ENCODE measurements at places on chromosomes 6 and 20.

GRCh38 chr20:32432277-32432676 is 74.1 kb downstream of the ASXL1 start:
- DNase-seq = no peak

DNA sequence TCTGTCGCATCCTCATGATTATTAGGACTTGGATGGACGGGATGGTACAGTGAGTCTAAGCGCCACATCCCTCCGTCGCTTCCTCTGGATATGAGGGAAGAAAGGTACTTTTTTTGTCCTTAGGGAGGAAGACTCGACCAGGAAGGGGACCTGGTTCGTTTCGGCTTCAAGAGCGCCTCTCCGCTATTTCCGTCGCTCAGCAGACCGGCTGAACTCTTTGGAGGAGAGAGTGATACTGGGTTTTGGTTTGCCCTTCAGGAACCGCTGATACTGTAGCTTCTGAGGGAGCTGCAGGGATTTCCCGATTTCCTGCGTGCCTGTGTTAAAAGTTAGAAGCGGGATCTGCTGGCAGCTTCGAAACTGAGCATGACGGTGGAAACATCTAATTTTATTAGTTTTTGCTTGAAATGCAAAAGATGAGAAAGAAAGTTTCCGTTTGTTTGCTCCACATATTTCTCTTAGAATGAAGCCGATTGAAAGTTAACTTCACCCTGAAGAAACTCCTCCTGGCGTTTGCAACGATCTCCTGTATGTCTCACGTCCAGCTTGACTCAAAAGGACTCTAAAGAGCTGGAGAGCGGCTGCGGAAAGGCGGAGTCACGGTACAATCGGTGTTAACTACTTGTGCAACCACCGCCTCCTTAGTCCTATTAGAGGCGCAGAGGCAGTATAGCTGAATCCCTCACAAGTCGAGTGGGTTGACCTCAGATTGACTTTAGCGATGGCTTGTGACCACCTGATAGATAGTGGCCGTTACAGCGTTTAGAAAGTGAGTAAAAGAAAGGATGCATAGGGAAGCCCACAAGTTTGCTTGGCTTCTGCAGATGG is 129.4 kb downstream of the TRIM27 start:
- no peak for DNase-seq

- no peak for DNase-seq
Measured at GRCh38 chr20:6212903-6213302, 90.1 kb upstream of the FERMT1 start.

DNA sequence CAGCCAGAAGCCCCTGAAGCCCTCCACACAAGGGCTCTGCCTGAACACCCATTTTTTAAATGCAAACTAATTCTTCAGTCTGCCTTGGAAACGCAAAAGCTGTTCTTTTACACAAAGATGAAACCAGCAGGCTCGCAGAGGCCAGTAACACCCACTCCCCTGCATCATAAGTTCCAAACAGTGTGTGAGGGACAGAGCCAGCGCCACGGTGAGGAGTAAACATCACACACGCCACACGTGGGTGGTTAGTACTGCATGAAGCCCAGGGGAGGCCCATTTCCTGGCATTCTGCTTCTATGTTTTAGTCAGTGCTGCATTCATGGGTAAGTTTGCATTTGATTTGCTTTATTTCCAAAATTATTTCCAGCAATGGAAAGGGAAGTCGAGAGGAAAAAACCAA is 217.7 kb upstream of the RIN2 start:
- no peak for DNase-seq

DNA sequence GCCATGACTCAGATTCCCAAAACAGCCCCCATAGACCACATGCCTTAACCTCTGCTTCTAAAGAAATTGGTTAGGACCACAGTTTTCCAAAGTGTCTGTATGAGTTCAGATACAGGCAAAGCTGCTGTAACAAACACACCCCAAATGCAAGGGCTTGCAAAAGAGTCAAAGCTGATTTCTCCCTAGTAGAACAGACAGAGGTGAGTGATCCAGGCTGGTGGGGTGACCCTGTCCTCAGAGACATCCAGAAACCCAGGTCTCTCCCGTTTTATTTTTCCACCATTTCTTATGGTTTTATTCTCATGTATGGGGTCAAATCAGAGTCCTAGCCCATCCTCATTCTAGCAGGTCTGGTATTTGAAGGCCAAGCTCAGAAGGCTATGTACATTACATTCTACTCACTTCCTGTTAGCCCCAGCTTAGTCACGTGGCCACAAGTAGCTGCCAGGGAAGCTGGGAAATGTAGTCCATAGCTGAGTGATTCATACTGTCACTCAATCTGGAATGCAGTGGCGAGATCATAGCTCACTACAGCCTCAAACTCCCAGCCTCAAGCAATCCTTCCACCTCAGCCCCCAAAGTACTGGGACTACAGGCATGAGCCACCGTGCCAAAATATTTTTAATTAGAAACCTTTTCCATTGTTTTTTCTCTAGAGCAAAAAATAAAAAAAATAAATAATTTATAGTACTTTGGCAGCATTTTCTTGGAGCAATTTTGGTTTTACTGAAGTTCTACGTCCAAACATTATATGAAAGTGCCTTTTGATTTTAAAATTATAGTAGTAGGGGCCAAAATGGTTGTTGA is 175.2 kb downstream of the ZMYND8 start:
- no peak for DNase-seq

GRCh38 chr20:23080521-23080920 is 5.6 kb downstream of the CD93 start:
- no peak for DNase-seq

DNA sequence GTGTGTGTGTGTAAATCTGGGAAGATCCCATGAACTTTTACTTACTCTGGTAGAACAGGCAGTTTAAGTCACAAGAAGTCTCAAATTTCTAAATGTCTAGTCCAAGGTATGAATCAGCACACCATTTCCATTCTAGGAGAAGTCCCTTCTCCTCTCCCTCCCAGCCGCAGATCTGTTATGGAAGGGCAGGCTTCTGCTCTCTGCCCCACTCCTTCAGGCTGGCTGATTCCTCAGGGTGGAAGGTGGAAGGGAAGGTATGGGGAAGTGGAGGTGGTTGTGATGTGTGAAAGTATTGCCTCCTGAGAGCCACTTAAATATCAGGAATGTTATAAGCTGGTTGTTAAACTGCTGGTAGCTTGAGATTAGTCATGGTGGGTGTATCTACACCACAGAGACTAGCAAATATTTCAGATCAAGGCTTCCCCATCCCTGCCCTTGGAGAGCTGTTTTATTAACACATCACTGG is 44.5 kb upstream of the LAMA4 start:
- no peak for DNase-seq

DNA sequence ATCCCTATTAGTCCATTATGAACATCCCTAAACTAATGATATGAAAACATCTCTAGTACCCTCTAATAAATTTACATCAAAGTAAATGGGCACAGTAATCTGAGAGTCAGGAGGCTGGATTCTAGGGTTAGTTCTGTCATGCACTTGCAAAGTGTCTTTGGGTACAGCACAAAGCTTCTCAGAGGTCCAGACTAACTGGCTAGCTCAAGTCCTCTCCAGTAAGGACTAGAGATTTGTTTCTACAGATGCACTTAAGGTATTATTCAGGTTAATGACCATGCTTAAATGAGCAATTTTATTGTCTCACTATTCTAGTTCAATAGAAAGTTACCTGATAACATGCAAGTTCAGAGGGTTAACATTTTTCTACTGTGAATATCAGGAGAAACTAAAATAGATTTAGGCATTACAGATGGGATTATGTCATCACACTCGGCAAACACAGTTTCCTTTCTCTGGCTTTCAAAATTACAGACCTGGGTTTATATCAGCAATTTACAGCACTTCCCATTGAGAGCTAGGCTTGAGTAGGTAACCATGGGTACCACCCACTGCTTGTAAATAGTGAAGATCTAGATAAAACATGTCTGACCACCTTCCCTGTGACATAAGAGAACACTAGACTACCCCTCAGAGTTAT is 402.9 kb upstream of the RUNX2 start:
- DNase-seq = peak; percentile 41

All from GDM1 (cell line).